ENCODE measurements at places on chromosomes 16 and 17.

GRCh38 chr16:89094252-89094879 is 714 bp downstream of the ACSF3 start:
- DNase-seq, result no peak

GRCh38 chr17:63681530-63681929 is 18.4 kb downstream of the LIMD2 start:
- no peak for DNase-seq

DNA sequence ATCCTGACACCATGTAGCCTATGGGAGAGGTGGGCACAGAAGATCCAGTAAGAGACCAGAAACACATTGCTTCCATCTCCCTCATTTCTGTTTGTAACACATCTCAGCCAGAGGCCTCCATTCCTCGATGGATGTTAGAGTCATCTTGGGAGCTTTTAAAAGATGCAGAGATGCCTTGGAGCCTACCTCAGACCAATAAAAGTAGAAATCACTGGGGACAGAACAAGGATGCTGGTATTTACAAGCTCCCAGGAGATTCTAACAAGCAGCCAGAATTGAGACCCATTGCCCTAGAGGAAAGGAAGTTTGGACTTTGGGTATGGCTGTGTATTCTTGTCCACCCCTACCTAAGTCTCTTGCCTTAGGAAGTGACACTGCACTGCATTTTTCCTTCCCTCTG is 40.8 kb downstream of the HS3ST3A1 start:
- DNase-seq, result no peak

- DNase-seq, result no peak
Measured at GRCh38 chr16:85718682-85719081, 29.9 kb upstream of the GINS2 start.

GRCh38 chr17:28875848-28876550 is 21.2 kb downstream of the ERAL1 start:
- no peak for DNase-seq

DNA sequence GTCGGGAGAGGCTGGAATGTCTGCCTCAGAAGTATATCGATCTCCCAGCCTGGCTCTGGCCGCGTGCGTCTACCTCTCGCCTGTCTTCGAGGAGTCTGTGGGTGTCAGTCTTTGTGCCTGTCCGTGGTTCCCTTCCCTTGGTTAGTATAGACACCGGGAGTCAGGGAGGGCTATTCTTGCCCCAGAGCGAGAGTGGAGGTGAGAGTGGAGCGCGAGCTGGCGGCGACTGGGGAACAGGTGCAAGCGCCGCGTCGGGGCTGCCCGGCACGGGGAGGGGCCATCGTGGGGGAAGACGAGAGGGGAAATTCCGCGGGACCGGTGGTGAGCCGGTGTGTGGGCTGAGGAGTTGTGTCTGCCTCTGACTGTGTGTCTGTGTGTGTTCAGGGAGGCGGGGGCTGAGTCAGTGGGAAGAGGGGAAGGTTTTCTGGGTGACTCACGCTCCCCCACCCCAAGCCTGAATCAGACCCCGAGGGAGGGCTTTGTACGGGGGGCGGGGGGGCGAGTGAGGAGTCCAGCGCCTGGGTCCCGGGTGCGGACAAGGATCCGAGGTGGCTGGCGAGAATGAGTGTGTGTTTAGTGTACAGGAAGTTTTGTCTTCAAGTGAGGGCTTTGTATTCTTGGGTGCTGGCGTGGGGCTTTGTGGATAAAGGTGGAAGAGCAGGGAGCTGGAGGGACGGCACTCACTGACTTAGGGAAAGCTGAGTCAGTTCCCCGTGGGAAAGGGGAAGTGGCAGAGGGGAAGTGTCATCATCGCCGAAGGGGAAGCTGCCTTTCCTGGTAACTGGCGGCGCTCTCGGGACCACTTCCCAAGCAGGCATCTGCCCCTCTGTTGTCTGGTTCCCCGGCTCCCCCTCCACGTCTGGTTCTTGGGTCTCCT is 8.6 kb downstream of the KDM6B start:
- no peak for DNase-seq

GRCh38 chr16:89691231-89691985 is 4.9 kb downstream of the CDK10 start:
- DNase-seq, result no peak

- no peak for DNase-seq
Measured at GRCh38 chr16:48555155-48555554, 54.8 kb downstream of the N4BP1 start.

DNA sequence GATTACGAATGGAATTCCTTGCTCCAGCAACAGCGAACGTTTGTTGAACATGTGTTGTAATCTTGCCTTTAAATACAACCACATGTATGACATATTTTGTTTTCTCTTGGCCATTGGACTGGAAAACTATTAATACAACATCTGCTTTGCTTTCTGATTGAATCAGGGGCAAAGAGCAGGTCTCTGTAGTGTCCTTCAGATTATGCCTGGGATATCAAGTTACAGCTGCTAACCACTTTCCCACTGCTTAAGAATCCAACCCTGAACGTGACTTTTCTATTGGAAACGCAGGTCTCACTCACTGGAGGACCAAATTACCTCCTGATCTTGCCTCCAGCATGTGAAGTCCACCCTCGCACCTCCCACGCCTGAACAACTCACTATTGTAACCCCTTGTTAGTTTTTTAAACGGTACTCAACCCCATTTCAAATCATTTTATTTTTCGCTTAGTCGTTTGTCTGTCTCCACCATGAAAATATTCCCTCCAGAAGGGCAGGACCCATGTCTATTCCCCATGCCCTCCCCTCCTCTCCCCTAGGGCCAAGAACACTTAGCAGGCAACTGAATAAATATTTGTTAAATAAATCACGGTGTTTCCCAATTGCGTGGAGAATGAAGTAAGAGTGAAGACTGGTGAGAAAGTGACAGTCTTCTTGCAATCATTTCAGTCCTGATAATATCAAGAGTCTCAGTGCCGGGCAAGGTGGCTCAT is 57.4 kb upstream of the MRTFB start:
- DNase-seq, result no peak

- DNase-seq, result no peak
Measured at GRCh38 chr16:27204312-27204915, 1.1 kb downstream of the KDM8 start.

DNA sequence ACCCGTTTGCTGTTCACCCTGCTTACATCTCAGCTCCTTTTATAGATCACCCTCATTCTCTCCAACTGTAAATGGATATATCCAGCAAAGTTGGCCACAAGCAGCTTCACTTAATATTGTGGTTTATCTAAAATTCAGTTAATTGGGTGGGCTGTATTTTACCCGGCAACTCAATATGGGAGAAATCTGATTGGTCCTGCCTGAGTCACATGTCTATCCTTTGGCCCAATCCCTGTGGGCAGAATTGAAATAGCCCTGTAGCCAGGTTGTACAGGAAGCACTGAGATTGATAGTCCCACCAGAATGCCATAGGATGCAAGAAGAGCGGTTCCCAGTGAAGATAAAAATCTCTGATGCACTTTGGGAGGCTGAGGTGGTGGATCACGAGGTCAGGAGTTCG is 73.2 kb downstream of the AIPL1 start:
- DNase-seq, result peak; percentile 32

- no peak for DNase-seq
Measured at GRCh38 chr16:7397901-7398300, 65.3 kb downstream of the RBFOX1 start.

DNA sequence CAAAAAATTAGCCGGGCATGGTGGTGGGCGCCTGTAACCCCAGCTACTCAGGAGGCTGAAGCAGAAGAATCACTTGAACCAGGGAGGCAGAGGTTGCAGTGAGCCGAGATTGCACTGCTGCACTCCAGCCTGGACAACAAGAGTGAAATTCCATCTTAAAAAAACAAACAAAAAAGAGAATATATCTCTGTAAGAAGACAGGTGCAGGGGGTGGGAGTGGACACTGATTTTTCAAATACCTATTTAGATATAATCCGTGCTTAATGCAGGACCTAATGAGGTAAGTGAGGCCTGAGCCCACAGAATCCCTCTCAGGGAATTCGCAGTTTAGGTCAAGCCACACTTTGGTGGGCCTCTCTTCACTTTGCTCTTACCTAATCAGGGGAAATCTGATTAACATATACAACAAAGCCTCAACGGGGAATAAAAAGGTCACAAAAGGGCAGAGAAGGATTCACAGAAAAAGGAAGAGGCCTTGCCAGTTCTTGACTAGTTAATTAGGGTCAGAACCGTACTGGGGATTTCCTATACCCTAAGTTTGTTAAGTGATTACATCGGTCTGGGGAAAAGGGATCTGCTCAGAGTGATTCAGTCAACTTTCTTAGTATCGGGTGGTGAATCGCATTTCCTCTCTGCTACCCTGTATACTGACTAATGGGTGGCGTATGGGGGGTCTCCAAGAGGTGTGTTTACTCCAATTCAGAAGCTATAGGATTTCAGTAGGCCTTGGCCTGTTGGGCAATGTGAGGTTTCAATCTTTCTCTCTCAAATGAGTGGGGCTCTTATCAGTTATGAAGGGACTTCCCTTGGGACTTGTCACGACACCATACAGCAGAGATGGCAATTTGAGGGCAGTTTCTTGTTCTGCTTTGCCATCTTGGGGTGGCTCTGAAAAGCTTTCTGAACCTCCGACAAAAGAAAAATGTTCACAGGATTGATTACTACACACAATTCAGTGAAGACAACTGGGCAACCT is 1.9 kb upstream of the NFAT5 start:
- no peak for DNase-seq

DNA sequence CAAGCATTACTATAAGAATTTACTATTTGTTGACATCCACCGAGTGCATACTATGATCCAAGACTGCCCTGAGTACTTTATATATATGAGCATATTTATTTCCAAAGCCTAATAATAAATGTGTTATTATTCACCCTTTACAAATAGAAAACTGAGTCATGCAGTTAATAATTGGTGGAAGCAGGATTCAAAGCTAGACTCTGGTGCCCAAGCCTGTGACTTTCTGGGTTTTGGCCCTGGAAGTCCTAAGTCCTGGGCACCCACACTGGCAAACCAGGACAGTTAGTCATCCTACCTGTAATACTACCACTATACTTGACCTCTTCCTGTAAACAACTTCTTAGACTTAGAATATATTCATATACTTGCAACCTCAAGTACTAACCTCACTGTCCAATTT is 257.4 kb upstream of the IRX5 start:
- DNase-seq, result no peak

- no peak for DNase-seq
Measured at GRCh38 chr17:62611292-62611691, 16.2 kb upstream of the MRC2 start.

DNA sequence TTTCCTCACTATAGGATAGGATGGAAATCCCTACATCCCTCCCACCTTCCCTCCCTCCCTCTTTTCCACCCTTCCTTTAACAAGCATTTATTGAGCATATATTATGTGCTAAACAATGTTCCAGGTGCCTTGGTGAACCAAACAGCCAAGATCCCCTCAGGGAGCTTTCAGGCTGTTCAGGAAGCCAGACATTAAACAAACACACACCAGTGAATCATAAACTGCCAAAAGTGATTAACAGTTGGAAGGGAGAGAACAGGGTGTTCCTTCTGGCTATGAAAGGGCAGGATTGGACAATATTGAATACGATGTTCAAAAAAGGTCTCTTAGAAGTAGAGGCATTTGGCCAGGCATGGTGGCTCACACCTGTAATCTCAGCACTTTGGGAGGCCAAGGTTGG is 22.8 kb upstream of the CNEP1R1 start:
- DNase-seq, result no peak

DNA sequence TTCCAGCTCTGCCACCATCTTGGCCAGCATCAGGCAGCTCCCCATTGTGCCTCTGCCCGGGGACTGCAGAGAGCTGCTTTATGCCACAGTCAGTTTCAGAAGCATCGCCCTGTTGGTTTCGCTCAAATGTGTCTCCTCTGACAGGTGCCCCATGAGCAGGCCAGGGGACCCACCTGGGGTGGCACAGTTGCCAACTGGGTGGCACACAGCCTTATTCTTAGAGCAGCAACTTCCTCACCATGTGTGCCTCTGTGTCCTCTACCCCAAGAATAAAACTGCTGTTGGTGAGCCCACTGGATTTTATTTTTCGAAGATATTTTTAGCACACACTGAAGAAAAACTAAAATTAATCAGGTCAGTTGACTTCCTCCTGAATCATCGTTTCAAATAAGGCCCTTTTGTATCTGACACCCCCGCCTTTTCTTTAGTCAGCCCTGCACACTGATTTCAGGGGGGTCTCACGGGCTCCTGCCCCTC is 44.9 kb upstream of the CACNG5 start:
- DNase-seq, result no peak

GRCh38 chr16:86387468-86388440 is 122.6 kb upstream of the FOXF1 start:
- DNase-seq, result no peak

- DNase-seq, result no peak
Measured at GRCh38 chr16:11349599-11350276, 4.5 kb downstream of the RMI2 start.

DNA sequence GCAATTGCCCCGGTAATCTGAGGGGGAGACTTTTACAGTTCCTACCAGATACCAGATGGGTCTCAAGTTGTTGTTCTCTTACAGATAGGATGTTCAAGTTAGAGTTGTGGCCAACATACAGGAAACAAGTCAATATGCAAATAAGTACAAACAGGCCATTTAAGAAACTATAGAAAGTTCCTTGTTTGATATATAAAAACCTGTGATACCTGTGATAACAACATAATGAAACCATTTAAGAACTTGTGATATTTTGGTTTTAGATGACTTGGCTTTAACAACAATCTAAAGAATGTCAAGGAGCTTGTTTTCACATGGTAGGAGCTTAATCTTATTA is 16.8 kb downstream of the CDR2 start:
- no peak for DNase-seq

- no peak for DNase-seq
Measured at GRCh38 chr16:84833144-84833500, 13.3 kb downstream of the CRISPLD2 start.

DNA sequence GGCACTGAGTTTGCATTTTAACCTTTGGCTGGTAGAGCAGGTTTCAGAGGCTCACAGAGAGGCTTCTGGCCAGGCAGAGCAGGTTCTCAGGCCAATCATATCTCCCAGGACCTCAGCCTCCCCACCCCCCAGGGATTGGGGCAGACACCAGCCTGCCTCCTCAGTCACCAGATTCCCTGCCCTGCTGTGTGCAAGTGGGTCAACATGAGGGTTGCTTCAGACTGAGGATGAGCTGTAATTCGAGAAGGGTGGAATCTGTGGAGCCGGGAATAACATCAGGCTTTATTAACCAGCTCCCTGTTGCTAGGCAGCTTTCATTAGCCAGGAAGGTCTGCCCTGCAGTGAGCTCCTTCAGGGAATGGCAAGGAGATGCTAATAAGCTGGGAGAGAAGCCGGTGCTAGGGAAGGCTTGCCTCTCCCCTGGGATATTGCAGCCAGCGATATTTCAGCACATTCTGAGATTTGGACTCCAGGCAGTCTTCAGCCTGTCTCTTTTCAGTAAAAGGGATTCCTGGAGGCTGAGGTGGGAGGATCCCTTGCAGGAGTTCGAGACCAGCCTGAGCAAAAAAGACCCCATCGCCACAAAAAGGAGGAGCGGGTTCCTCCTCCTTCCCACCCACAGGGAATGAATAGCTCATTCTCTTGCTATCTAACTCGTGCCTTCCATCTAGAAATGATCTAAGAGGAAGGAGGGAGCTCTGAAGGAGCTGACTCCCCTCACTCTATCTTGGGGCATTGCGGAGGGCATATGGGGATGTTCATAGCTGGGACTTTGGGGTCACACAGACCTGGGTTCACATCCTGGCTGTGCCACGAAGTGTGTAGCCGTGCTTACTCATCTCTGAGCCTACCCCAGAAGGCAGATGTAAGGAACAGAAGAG is 10.7 kb downstream of the SGSM2 start:
- DNase-seq, result no peak

Measured in vagina (tissue), 2 donors.